ENCODE measurements at places on chromosomes 11 and 22. TPM values are rescaled to one million over a fixed set of nuclear protein-coding genes. Genes with fewer than 3 reads are reported as not detected.

GRCh38 chr11:75163921-75164849, 13.3 kb downstream of the SLCO2B1 start:
- no peaks in the 10 kb centered on the region for H3K4me1 ChIP-seq
- no peak overlapping the region for H3K27ac ChIP-seq
- DNase-seq: no peak
- H3K4me3 ChIP-seq: no peak overlapping the region
- H3K36me3 ChIP-seq: no peaks in the 10 kb centered on the region
- peaks cover 3% of the 10 kb centered on the region for H3K27me3 ChIP-seq

DNA sequence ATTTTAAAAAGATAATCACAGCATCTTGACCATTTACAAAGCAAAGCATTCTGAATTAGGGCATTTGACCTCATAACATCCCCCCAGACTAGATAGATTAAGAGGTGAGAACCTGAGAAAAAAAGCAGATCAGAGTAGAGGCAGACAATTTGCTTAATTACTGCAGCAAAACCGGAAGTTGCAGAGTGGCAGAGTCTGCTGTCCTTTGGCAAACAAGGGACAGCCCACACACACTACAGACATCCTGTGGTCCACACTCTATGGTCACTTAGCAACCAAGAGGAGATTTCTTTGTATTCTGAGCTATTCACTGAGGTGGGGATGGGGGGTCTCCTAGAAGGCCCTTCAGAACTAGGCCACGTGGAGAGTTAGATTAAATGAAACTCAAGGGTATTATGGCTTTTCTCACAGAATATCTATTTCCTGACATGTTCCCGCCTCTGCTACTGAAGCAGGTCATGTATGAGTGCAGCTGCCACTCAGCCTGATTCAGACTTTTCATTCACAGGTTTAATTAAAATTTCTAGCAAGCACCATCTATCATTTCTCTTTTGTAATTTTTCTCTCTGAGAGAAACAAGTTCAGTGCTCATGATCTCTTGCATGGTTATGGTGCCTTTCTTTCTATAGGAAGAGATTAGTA, 48.5 kb downstream of the SVIP start:
- DNase-seq: no peak
- H3K27ac ChIP-seq: no peak overlapping the region
- no peaks in the 10 kb centered on the region for H3K36me3 ChIP-seq
- peaks cover 2% of the 10 kb centered on the region for H3K4me1 ChIP-seq
- no peak overlapping the region for H3K4me3 ChIP-seq
- H3K27me3 ChIP-seq: peaks cover under 1% of the 10 kb centered on the region

Gene IFT27
- 30.0 TPM for total RNA-seq

Gene MS4A4A
- not detected for total RNA-seq

Gene CAPN5
- 0.32 TPM for total RNA-seq

Gene MS4A6E
- total RNA-seq: not detected
